ENCODE measurements at places on chromosomes 1 and 21.

GRCh38 chr1:26368006-26368405, 4.5 kb downstream of the ZNF683 start:
- DNase-seq: no peak

DNA sequence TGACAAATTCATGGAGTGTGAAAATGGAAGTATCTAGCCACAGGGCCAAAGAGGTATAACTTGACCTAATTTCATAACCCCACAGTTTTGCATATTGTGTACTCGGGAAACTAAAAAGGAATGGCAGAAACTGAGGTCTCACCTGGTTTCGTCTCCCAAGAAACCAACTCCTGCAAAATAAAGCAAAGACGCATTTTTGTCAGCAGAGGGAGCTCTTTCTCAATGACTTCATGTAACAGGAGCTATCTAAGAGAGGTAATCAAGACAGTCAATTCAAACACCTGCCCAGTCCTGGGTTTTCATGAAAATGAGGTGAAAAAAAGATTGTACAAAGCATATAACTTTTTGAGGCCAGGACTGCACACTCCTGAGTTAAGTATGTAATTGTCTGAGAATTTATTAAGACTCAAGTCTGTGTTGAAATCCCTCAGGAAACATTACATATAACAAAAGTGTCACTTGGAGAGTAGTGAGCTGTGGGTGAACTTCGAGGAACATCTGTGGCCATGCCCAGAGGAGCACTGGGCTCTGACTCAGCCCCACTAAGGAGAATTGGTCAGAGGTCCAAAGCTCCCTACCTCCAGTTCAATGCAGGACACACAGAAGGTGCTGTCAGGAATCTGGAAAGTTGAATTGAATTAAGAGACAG, 17.6 kb downstream of the FCRL4 start:
- DNase-seq: peak; percentile 60

DNA sequence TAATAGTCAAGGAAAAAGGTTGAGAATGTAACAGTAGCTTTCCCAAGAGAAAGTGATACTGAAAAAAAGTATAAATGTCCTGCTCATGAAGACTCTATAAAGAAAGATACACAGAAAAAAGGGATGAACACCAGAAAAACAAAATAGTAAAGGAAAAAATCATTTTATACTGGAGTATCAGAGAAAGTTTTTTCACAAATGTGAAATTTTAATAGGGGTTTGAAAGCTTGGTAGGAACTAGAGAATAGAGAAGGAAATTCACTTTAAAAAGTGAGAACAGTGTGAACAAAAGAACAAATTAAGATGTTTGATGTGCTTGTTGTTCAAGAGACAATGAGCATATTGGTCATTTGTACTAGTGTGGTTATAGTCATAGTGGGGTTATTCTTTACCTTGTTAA, 25.6 kb downstream of the UCHL5 start:
- DNase-seq: no peak

GRCh38 chr1:64171797-64172281, 31.6 kb upstream of the UBE2U start:
- DNase-seq: peak; percentile 72

- no peak for DNase-seq
Measured at GRCh38 chr1:86714561-86715244, 10.3 kb downstream of the SH3GLB1 start.

DNA sequence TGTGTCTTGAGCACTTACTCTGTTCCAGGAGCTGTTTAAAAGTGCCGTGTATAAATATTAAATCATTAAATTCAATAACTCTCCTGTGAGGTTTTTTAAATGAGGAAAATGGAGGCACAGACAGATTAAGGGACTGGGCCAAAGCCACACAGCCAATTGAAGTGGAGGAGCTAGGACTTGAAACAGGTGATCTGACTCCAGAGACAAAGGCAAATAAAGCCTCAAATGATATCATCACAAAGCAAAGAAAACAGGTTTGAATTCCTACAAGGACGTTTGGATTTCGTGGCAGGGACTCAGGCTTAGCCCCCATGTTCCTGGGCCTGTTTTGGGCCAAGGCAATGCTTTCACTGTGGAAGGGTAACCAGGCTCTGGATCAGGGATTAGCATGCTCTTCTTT, 45.2 kb upstream of the DMBX1 start:
- DNase-seq: no peak

DNA sequence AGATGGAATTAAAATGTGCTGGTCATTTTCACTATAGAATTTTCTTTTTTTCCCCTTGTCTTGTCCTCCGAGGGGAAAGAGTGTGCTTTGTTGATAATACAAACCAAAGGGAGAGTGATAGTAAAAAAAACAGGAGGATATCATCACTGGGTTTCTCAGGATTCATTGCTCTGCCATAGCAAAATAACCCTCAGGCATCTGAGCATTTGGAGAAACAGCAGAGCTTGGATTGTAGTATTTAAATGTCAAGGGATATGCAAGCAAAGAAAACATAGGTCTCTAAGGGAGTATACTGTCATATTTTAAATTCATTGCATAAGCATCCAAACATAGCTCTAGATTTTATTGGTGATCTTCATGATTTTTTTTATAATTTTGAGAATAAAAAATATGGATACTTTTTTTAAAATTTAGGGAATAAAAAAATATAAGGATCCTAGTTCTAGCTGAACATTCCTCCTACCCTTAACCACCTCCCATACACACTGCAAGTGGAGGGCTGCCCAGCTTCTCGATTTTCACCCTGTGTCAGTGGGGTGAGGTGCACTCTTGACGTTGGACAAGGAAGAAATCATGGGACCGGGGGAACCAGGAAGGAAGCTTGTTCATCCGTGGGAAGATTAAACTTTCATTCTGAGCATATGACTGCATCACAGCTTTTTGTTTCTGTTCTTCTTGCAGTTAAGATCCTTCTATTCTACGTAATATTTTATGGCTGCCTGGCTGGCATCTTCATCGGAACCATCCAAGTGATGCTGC, 4.4 kb downstream of the ATP1B1 start:
- peak; percentile 22 for DNase-seq

DNA sequence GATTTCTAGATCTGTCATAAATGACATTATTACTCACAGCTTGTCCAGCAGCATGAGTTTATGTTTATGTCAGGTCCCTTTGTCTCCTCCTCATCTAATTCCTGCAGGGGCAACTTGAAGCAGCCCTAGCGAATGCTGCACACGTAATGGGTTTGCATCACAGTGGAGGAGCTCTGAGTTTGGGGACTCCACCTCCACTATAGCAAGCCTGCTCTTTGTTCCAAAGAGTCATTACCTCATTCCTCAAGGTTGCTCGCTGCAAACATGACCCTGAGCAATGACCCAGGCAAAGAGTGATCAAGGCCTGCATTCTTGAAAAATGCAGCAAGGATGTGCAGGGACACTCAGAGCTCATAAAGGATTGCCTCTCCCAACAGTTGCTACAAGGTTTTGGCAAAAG, 261.9 kb downstream of the HHIPL2 start:
- no peak for DNase-seq

GRCh38 chr1:168273575-168273974, 7.1 kb upstream of the TBX19 start:
- peak; percentile 9 for DNase-seq

- peak; percentile 61 for DNase-seq
Measured at GRCh38 chr1:235843461-235843961, 23.2 kb downstream of the LYST start.

DNA sequence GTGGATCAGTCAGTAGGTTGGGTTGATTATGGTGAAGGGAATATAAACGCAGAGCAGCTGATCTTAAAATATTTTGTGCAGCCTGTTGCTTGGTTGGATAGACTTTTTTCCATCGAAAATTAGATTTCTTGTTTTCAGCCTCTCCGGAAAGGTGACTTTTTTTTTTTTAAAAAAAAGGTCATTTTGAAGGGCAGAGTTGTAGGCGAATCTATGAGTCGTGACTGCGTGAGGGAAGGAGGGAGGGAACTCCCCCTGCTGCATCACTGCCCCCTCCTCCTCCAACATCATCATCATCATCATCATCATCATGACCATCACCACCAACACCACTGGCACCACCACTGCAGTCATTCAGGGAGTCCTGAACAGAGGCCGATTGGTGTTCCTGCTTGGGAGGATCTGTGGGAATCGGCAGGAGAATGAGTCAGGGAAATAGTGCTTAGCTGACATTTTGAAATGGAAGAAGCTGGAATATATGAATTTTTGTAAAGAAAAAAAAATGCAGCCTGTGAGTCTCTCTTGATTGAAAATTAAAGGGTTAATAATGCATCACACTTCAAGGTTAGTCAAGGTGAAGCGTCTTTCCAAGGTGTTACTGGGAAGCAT, 1.2 kb downstream of the ATP1B1 start:
- DNase-seq: peak; percentile 77

DNA sequence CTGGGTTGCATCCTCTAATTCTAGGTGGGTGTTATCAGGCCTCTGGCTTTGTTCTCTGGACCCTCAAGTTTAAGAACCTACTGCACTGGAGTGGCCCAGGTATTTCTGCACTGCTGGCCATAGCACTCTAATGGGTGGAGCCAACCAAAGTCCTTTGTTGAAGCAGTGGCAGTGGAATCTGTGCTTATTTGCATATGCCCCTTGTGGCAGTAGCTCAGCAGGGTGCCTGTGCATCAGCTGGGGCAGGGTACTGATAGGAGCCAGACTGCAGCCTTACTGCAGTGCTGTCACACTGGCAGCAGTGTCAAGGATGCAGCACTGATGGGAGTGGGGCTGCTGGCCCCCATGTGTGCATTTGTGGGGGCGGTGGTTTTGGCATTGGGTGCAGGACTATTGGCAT, 660.6 kb downstream of the LRRIQ3 start:
- no peak for DNase-seq

DNA sequence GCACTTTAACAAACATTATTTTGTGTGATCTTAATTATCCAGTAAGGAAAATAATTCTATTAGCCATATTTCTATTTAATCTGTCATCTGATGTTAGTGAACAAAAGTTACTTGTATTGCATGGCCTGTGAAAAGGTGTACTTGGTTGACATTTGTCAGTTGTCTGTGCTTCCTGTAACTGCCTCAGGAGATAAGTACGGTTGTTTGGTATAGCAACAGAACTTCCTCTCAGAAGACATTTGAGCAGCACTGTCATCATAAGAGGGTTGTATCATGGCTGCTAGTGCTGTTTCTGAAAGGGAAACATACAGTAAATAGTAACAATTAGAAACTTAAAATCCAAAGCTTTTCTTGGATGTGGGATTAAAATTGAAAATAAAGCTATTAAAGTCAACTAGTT, 3.4 kb downstream of the BLZF1 start:
- no peak for DNase-seq

- DNase-seq: no peak
Measured at GRCh38 chr1:48955774-48956173, 179.1 kb upstream of the BEND5 start.

DNA sequence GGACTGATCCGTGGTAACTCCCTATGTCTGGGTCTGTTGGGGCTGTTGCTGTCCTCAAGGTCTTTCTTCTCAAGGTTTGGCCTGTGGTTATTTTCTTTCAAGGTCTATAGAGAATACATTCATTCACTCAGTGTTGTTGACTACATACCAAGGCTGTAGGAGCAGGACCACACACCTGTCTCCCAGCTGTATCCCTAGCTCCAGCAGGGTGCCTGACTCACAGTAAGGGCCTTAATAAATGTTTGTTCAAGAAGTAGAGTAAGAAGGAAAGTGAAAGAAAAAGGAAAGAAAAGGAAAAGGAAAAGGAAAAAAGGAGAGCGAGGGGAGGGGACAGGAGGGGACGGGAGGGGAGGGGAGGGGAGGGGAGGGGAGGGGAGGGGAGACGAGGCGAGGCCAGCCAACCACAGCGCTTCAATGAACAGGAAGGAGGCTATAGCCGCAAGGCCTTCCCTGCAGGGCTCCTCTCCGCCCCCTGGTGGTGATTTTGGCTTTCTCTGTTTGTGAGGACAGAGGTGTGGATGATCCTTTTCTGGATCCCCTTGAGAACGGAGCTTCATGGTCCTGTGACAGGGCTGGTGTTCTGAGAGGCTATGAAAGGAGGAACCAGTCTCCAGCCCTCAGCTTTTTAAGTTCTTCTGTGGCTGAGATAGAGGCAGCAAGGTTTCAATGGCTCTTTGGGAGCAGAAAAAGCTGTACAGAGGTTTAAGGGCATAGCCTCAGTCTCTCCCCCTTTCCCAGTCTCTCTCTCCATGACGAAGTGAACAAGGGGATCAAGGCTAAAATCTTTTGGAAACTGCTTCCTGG, 30.6 kb upstream of the LCE5A start:
- peak; percentile 29 for DNase-seq

DNA sequence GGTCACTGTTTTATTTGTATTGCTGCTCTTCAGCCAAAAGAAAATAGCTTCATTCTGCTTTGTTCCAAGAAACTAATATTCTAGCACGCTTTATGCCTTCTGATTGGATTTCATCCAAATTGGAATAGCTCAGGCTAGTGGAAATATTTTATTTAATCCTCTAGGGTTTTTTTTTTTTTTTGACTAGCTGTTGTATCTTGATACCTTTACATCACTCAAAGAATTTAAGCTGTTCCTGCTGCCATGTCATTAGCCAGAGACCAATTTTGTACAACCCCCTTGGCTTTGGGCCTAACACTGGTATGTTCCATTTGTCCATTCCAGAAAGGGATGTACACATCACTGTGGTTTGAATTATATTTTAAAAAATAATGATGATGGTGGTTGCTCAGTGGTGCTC, 103.0 kb downstream of the DISC1 start:
- no peak for DNase-seq

DNA sequence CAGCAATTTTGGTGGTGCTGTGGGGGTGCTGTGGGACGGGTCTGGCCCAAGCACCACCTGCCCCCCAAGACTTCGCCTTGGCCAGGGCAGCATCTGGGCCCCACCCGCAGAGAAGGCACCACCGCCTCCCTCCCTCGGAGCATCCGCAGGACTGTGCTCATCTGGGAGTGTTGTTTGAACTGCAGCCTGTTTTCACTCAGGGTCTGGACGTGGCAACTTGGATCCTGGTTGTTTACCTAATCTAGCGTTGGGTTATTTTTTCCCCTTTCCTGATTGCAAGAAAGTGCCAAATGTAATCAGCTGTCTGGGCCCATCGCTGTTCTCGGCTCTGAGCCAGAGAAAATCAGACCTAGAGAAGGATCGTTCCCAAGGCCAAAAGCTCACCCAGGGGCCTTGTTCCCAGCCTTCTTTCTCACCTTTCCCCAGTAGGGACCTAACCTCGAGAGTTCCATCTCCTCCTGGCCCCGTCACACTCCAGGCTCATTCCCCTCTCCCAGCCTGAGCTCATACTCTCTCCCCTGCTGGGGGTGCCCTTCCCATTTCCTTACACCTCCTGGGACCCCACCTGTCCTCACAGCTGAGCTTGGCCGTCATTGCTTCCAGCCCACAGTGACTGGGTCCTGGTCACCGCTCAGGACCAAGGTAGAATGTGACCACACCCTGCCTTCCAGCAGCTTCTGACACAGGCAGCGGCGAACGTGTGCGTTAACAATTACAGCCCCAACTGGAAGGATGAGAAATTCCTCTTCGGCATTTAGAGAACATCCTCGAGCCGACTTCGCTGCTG, 72.0 kb upstream of the FAM20B start:
- no peak for DNase-seq

- no peak for DNase-seq
Measured at GRCh38 chr21:33800753-33801423, 114.7 kb downstream of the ATP5PO start.

- DNase-seq: no peak
Measured at GRCh38 chr1:180278596-180279395, 48.7 kb downstream of the LHX4 start.
